ENCODE measurements at places on chromosomes 4 and X. TPM values are rescaled to one million over a fixed set of nuclear protein-coding genes. Genes with fewer than 3 reads are reported as not detected.

RHOXF1 gene
- not detected for polyA plus RNA-seq

PPP1R2C gene
- polyA plus RNA-seq: not detected

GCNA gene
- polyA plus RNA-seq: 0.99 TPM

ASB9 gene
- not detected for polyA plus RNA-seq

FTHL17 gene
- polyA plus RNA-seq: not detected

All from GM23248 (cell line).